Hindlimb muscle (tissue), 1 donor: ENCODE measurements at places on chromosomes 1 and 21. TPM values are rescaled to one million over a fixed set of nuclear protein-coding genes. Genes with fewer than 3 reads are reported as not detected.

The CR1 gene
- 0.93 TPM for polyA plus RNA-seq

The C1orf116 gene
- 0.12 TPM for polyA plus RNA-seq

The LCE1D gene
- not detected for polyA plus RNA-seq

The PROK1 gene
- not detected for polyA plus RNA-seq

The LHX8 gene
- not detected for polyA plus RNA-seq

The RAB3B gene
- polyA plus RNA-seq, result 0.21 TPM

The MSH4 gene
- 0.67 TPM for polyA plus RNA-seq

The MYOG gene
- 562 TPM for polyA plus RNA-seq

The CFAP141 gene
- not detected for polyA plus RNA-seq

The GJB3 gene
- polyA plus RNA-seq, result 0.25 TPM

The SH2D1B gene
- polyA plus RNA-seq, result 0.18 TPM

The TMPRSS15 gene
- polyA plus RNA-seq, result 0.89 TPM

The CELA2A gene
- polyA plus RNA-seq, result 0.84 TPM

The RHD gene
- polyA plus RNA-seq, result 0.30 TPM

The C1orf105 gene
- 111 TPM for polyA plus RNA-seq

The SELE gene
- 1.3 TPM for polyA plus RNA-seq

The CCDC27 gene
- 0.14 TPM for polyA plus RNA-seq

The MYBPH gene
- 534 TPM for polyA plus RNA-seq

The VWA5B1 gene
- 0.15 TPM for polyA plus RNA-seq

The LRRIQ3 gene
- polyA plus RNA-seq, result 0.89 TPM

The TEX38 gene
- polyA plus RNA-seq, result 0.28 TPM

The CEP170 gene
- polyA plus RNA-seq, result 46.9 TPM

The BRINP3 gene
- 4.6 TPM for polyA plus RNA-seq

The SCYL3 gene
- polyA plus RNA-seq, result 10.6 TPM

The F13B gene
- polyA plus RNA-seq, result not detected

The FAM163A gene
- polyA plus RNA-seq, result 0.31 TPM

The S100A4 gene
- polyA plus RNA-seq, result 193 TPM

The LMOD1 gene
- 46.6 TPM for polyA plus RNA-seq

The B4GALT2 gene
- polyA plus RNA-seq, result 41.5 TPM

The RXFP4 gene
- polyA plus RNA-seq, result 0.36 TPM

The LRRC38 gene
- 31.8 TPM for polyA plus RNA-seq

The XCL1 gene
- polyA plus RNA-seq, result not detected

The ANGPTL3 gene
- 0.18 TPM for polyA plus RNA-seq

The CLDN17 gene
- not detected for polyA plus RNA-seq

The FAM78B gene
- polyA plus RNA-seq, result 1.9 TPM

The SLAMF7 gene
- polyA plus RNA-seq, result 0.71 TPM

The ORC1 gene
- polyA plus RNA-seq, result 2.6 TPM

The RYR2 gene
- polyA plus RNA-seq, result 3.1 TPM

The SIPA1L2 gene
- 40.1 TPM for polyA plus RNA-seq

The COL8A2 gene
- polyA plus RNA-seq, result 6.9 TPM

The HHIPL2 gene
- polyA plus RNA-seq, result 0.22 TPM

The NTRK1 gene
- 1.1 TPM for polyA plus RNA-seq

The INPP5B gene
- polyA plus RNA-seq, result 10.6 TPM

The OPN3 gene
- polyA plus RNA-seq, result 27.0 TPM

The SCAMP3 gene
- 46.5 TPM for polyA plus RNA-seq

The ERICH3 gene
- 0.08 TPM for polyA plus RNA-seq

The LRP8 gene
- polyA plus RNA-seq, result 6.1 TPM

The REN gene
- not detected for polyA plus RNA-seq

The LAPTM5 gene
- 26.3 TPM for polyA plus RNA-seq

The AIRE gene
- polyA plus RNA-seq, result 0.15 TPM

The C1orf141 gene
- not detected for polyA plus RNA-seq

The PALMD gene
- 106 TPM for polyA plus RNA-seq

The ADCY10 gene
- polyA plus RNA-seq, result 0.17 TPM

The CPLANE2 gene
- polyA plus RNA-seq, result 4.9 TPM

The CFHR1 gene
- not detected for polyA plus RNA-seq
